ENCODE measurements at places on chromosomes 1 and 21.

DNA sequence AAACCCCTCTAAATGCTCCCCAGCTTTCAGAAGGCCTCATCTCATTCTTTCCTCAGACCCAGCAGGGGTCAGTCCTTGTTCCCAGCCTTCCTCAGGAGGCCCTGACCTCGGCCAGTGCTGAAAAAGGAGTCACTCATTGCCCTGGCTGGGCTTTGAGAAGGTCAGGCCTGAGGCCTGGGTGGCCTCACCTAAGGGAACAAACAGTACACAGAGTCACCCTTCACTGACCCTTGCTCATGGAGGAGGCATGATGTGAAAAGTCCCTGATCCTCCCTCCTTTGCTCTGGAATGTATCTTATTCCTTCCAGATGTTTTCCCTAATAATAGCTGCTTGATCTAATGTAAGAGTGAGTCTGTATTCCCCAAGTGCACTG, 117.7 kb upstream of the SLC44A3 start:
- DNase-seq = no peak

DNA sequence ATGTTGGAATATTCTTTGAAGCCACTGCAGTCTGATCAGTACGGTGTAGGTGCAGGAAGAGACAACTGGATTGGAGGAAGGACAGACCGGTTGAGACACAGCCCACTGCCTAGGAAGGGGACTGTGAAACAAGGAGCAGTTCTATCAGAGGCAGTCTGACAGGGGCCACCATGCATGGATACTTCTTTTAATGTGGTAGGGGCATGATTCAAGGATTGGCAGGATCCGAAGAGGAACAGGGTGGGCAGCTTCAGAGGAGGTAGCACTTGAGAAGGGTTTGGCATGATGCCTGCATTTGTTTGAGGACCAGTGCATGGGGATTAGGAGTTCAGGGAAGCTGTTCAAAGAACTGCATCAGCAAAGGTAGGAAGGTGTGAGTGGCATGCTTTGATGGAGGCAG, 167.9 kb downstream of the DYRK1A start:
- DNase-seq = no peak

GRCh38 chr1:98369463-98369862, 292.1 kb upstream of the SNX7 start:
- no peak for DNase-seq

GRCh38 chr1:65687428-65688214, 105.1 kb upstream of the PDE4B start:
- peak; percentile 84 for DNase-seq

DNA sequence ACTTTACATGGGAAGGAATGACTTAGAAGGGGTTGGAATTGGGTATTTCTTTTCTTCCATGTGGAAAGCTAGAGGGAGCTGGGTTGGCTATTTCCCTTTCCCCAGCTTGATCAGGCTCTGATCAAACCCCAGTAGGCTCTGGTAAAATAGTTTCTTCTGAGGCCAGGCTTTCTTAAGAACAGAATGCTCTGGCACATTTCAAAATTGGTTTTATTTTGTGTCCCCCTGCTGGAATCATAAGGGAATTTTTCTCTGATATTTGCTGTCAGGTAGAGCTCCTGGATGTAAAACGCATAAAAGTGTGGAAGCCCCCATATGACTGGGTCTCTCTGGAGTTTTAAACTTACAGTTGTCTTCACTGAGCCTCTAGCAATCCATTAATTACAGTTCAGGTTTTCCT, 17.1 kb upstream of the APOBEC4 start:
- no peak for DNase-seq

- DNase-seq = no peak
Observed at GRCh38 chr1:229819091-229819490, 193.0 kb downstream of the URB2 start.

DNA sequence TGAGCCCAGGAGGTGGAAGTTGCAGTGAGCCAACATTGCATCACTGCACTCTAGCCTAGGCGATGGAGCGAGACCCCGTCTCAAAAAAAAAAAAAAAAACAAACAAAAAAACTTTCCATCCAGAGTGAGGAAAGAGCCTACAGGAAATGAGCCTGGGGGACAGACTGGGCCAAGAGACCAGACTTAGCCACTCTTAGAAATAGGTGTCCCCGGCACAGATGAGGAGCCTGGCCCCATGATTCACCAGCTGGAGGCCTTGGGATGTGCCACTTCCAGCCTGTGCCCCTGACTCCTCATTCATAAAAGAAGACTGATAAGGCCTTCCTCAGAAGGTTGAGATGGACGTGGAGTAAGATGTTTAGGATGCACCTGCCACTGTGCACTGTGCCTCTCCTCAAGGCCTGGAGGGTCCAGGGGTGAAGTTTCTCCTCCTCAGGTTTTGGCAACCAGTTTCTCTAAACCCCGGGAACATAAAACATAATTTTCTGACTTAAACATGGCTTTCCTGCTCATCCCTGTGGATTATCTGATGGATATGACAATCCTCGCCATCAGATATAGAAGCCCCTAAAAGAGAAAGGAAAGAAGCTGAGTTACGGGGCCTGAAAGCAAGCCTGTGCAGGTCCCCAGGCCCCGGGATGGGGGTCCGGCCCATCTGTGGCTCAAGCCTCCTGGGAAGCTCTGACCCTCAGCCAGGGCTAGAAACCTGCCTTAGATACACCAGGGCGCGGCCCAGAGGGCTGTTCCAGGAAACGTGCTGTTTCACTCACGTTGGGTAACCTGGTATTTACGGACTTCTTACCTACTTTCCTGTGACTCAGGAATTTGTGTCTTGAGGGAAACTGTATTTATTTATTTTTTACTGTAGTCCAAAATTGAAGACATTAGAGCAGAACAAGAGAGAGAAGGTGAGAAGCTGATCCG, 26.0 kb downstream of the MX1 start:
- no peak for DNase-seq

- no peak for DNase-seq
Observed at GRCh38 chr1:89041119-89041641, 18.5 kb upstream of the GBP3 start.

DNA sequence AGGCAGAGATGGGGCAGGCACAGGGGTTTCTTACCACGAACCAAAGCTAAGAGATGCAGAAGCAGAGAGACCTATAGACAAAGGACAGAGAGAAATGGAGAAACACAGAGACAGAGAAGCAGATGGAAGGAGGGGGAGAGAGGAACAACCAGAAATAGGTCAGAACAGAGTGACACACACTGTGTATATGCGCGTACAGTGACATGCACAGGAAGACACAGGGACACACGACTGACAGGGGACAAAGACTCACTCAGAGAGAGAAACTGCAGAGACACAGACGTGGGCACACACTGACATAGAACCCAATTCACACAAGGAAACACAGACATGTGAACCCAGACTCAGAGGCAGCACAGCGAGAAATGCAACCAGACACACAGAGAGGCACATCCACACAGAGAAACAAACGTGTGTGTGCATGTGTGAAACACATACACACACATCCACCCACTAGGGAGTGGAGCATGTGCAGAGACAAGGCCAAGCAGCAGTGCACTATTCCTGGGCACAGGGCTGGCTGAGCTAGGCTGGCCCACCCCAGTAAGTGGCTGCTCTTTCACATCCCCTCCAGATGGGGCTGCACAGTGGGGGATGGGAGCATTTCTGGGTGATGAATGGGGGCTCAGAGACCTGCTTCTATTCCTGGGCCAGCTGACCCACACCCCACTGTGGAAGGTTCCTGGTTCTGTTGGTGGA, 123.4 kb upstream of the CSF3R start:
- DNase-seq = no peak

- DNase-seq = no peak
Observed at GRCh38 chr1:206723805-206724472, 39.2 kb downstream of the MAPKAPK2 start.

DNA sequence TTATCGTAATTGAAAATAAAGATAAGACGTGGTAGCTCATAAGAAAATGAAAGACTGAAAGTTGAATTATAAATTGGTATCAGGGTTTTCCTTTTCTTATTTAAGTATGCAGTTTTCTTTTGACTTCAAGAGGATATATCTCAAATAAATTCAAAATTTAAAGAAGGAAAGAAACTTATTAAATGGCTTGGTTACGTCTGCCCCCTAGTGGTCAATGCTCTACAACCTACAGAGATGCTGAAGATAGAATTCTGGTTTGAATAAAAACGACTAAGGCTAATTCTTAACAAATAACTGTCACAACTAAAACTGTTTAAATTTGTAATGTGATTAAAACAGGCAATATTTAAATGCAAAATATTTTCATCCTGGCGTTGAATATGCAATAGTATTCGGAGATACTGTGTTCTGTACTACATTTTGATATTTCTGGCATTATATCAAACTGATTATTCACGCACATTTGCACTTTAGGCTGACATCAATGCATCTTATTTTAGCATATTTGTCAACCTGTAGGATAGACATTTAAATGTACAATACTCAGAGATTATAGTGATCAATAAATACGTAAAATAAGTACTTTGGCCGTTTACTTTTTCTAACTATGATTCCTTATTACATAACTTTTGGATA, 26.8 kb downstream of the IFI44 start:
- no peak for DNase-seq

- peak; percentile 50 for DNase-seq
Observed at GRCh38 chr1:9490605-9491339, 48.5 kb upstream of the SLC25A33 start.

- no peak for DNase-seq
Observed at GRCh38 chr1:207803678-207804077, 51.8 kb downstream of the CD46 start.

- DNase-seq = no peak
Observed at GRCh38 chr1:219330669-219331068, 157.0 kb downstream of the LYPLAL1 start.

DNA sequence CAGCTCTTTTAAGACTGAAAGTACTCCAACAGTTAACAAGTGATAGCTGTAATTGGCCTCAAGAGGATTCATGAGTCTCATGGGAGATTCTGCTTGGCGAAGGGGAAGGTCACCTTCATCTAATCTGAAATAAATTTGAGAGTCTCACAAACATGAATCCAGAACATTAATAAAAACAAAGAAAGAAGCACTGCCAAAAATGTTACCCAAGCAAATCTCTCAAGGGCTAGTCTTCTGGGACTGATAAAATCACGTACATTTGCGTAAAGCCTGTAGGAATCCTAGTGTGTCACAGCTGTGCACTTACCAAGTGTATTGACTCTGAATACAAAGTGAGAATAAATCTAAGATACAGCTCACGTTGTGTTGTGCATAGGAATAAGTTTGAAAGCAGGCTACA, 21.2 kb upstream of the NUF2 start:
- DNase-seq = no peak

DNA sequence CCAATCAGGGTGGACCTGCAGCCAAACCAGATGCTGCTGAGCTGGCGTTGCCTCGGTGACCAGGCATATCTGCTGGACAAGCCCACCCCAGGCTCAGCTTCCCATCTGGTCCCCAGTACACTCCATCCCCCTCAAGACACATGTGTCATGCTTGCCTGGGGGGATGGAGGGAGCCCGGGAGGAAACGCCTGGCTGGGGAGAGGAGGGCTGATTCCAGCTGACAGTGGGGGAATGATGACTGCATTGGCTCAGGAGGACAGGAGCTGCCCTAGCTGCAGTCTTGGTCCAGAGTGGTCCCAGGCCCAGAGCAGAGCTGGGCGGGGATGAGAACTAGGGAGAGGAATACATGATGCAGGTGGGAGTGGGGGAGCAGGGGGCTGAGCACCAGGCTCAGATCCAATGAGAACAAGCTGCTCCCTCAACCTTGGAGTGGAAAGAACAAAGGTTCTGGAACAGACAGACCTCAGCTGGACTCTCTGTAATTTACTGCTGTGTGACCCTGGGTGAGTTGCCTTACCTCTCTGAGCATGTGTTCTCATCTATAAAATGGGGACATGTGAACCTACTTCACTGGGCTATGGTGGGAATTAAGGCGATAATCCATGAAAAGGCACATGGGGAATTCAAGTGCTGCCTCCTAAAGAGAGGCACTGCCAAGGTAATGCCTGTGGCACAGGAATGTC, 23.1 kb upstream of the ECE1 start:
- DNase-seq = no peak

DNA sequence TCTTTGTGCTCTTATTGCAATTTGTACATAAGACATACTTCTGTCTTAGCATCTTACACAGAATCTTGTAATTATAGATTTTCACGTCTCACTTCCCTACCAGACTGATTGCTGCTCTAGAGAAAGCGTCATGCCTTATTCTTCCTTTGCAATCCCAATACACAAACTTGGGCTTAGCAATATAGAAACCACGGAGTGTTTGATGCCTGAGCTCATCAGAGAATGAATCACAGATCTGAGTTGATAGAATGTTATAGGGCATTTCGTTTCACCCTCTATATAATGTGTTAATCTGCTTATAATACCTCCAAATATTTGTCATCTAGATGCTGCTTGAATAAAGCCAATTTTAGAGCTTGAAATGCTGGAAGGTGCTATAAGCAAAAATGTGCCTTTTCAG, 6.6 kb downstream of the FMO1 start:
- no peak for DNase-seq

- DNase-seq = no peak
Observed at GRCh38 chr1:157292809-157293564, 154.8 kb upstream of the ETV3 start.

DNA sequence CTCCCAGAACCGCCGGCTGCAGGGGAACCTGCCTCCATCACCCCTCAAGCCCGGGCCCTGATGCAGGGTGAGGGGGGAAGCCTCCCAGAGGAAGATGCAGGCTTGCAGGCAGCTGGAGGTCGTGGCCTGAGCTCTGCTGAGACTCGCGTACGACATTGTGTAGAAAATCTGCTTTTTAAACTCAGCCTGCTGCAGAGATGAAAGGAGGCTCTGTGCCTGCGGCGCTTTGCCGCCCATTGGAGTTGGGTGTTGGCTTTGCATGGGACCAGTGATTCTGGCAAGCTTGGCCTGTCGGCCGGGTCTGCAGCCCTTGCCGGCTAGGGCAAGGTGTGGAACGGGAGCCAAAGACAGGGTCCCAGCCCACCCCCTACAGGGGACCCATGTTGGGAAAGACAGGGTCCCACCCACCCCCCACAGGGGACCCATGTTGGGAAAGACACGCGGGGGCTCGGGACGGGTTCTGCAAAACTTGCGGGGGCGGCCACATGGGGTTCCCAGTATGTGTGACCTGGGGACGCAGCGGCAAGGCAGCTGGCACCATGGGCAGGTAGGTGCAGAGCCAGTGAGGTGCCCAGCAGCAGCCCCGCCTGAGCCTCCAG, 55.6 kb downstream of the SLX9 start:
- no peak for DNase-seq

GRCh38 chr1:10755970-10756521, 40.4 kb downstream of the CASZ1 start:
- no peak for DNase-seq

Data from hippocampal formation (tissue), 2 donors.